Epithelial cell of proximal tubule (primary cell): ENCODE measurements at places on chromosomes 6 and 20. TPM values are rescaled to one million over a fixed set of nuclear protein-coding genes. Genes with fewer than 3 reads are reported as not detected.

DNA sequence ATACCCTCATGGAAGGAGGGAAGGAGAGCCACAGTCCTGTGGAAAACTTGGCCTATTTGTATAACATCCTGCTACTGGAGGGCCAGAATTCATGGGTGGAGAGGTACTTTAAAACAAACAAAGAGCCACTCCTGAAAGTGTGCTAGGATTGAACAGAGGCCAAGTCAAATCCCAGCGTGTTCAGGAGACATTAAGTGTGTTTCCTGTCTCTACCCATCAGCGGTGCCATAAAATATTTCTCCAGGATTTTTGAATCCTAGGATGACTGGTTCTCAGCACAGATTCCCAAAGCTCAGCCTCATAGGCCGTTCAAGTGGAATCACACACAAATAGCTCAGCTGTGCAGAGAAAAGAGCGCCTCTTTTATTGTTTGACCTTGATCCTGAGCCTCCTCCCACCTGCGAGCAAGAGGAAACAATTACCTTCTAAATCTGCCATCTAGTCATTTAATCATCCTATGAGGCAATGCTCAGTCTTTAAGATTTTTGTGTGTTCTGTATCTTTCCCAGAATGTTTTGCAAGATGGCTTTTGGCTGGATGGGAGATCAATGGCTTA, 31.8 kb upstream of the RALGAPA2 start:
- DNase-seq, result no peak

PRDM13 gene
- total RNA-seq, result not detected in 2 replicates

FUT9 gene
- 0.46 and 0.58 TPM in 2 replicates for total RNA-seq

GABRR2 gene
- total RNA-seq, result 0.12 and 0.14 TPM in 2 replicates

DNA sequence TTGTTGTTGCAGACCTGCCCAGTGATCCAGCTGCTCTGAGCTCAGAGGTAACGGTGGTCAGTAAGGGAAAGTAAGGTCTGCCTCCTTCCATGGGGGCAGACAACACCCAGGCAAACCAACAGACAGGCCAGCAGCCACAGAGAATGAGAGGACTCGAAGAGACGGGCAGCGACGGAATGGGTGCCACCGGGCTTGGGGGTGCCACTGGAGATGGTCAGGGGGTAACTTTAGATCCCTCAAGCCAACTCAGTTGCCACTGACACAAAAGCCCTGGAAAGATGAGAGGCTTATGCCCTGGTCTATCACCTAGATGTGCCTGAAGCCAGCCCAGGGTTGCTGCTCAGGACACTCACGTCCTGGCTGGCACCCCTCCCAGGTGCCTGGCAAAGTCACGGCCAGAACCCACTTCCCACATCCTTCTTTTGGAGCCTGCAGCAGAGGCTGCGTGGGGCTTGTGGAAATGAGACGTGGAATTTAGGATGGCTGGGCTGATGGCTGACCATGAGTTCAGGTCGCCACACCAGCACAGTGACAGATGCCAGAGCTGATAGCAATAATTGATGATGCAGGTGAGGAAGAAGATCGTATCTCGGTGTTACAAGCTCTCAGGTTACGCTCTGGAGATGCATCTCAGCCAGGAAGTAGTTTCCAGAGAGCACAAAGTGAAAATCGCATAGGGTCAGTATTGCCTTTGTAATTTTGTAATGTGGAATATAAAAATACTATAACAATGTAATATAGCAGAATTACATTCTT, 209.1 kb downstream of the SYNDIG1 start:
- DNase-seq, result no peak

FAM110A gene
- total RNA-seq, result 10.9 and 18.3 TPM in 2 replicates

GRCh38 chr6:19891451-19891850, 54.3 kb downstream of the ID4 start:
- DNase-seq, result no peak

DNA sequence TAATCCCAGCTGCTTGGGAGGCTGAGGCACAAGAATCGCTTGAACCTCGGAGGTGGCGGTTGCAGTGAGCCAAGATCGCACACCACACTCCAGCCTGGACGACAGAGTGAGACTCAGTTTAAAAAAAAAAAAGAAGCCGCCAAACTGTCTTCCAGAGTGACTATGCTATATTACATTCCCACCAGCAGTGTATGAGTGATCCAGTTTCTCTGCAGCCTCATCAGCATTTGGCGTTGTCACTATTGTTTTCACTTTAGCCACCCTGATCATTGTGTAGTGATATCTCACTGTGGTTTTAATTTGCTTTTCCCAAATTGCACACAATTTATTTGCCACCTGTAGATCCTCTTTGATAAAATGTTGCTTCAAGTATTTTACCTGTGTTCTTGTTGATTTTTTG, 6.0 kb upstream of the AKAP12 start:
- DNase-seq, result no peak

DNA sequence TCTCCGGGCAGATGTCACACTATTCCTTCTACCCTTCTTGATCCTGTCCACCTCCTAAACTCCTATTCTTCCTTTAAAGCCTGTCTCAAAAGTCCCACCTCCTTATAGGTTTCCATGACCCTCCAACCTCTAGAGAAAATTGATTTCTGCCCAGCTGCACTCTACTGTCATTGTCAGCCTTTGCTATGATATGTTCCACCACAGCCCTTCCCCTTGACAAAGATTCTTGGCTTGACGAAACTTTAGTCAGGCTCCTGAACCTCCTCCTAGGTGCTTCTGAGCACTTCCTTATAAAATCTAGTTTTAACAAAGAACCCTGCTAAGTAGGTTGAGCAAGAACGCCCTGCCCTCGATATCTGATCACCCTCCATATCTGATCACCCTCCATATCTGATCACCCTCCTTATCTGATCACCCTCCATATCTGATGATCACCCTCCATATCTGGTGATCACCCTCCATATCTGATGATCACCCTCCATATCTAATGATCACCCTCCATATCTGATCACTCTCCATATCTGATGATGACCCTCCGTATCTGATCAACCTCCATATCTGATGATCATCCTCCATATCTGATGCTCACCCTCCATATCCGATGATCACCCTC, 103.2 kb downstream of the RIN2 start:
- DNase-seq, result no peak

GRCh38 chr6:14211562-14211942, 94.0 kb downstream of the CD83 start:
- DNase-seq, result no peak

GRCh38 chr6:152329638-152330448, 307.3 kb downstream of the SYNE1 start:
- DNase-seq, result no peak
